Stimulated activated CD4-positive, alpha-beta T cell treated with anti-CD3 and anti-CD28 coated beads, Interleukin-15, amount 100 ng/mL, for 48 hours (primary cell): ENCODE measurements at places on chromosomes 16 and 17.
A peak's percentile ranks its signal among the peaks of the same experiment; 100 is the strongest.

- DNase-seq: no peak
Observed at GRCh38 chr17:40063187-40063771, 514 bp downstream of the THRA start.

DNA sequence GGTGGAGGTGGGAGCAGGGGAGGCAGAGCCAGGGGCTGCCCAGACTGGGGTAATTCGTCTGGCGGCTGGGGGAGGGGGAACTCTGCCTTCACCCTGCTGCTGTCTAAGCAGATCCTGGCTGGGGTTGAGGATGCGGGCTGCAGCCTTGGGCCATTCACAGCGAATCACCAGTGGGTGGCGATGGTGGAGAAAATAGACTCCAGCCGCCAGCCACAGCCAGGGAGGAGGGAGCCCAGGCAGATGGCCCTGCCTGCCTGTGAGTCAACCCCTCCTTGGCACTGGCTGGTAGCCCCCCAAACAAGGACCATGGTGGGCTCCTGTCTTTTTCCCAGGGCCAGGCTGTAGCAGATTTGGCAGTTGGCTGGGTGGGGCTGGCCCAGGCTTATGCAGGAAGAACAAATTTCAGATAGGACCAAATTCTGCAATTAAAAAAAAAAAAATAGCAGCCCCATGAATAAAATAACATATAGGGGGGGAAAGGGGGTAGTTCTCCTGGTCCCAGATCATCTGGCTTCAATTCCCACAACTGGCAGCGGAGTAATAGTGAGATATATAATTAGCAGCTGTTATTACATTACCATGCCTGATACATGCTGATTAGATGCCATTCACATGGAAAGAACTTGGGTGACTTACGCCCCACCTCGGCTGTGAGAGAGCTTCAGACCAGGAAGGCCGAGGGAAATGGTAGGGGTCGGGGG, 41.5 kb upstream of the CDH5 start:
- no peak for DNase-seq

DNA sequence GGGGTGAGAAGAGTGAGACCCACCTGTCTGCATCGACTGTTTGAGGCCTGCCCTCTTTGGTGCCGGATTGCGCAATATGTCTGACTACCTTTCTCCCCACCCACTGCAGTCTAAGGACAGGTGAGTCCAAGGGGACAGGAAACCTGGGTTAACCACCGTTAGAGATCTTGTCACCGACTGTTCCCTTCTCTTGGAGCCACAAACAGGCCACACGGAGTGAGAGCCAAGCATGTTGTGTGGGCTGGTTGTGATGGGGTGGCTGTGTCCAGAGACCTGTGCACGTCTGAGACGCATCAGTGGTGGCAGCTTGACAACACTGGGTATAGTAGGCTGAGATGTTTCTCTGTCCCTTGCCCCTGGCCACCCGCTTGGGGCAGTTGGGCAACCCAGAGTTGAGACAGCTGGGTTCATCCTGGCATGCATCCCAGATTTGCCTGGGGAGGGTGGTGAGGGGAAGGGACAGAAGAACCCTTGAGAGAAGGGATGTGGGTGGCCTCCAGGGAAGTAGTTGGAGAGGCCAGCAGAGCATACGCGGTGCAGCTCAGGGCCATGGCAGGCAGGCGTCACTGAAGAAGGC, 21.4 kb downstream of the MPRIP start:
- DNase-seq: no peak

- DNase-seq: no peak
Observed at GRCh38 chr17:64001763-64002529, 3.8 kb downstream of the PRR29 start.

DNA sequence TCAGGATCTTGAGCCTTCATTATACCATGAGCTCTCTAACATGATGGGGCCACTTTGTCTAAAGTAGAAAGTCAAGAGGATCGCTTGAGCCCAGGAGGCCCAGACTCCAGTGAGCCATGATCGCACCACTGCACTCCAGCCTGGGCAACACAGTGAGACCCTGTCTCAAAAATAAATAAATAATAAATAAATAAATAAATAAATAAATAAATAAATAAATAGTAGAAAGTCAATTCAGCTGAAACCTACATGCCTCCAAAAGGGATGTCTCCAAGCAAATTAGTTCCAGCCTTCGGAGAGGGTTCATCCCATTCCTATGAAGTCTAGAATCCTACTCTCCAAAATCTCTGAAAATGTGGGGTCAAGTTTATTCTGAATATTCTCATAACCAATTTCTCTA, 26.0 kb downstream of the C17orf67 start:
- no peak for DNase-seq

DNA sequence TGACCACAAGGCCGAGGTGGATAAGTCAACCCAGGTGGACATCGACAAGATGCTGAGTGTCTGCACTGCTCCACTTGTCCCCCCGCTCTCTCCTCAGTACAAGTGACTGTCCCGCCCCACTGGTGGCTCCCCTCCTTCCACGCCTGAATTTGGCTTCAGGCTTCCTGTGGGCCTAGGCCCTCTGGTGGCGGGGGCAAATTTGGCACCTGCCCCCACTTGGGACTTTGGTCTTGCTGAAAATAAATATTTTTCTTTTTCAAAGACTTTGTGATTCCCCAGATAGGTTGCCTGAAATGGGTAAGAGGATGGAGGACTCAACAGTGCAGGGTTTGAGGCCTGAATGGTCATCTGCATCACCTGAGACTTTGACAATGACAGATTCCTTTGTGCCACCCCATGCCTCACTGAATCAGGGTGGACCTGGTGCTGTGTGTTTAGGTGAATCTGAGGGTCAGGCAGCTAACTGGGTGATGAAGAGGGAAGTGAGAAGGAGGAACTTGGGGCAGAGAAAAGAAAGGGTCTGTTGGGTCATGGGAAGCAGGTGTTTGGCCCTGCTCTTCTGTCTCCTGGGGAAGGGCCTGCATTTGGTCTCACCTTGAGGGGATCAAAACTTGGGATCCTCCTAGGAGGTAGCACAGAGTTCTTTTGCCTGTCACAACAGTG, 2.0 kb downstream of the C16orf86 start:
- DNase-seq: no peak

GRCh38 chr17:45437465-45438283, 5.0 kb upstream of the ARHGAP27 start:
- no peak for DNase-seq

- DNase-seq: no peak
Observed at GRCh38 chr16:14436401-14436955, 193.6 kb downstream of the PARN start.

- DNase-seq: no peak
Observed at GRCh38 chr17:48177816-48178215, 70.2 kb downstream of the SNX11 start.

GRCh38 chr16:50463581-50464324, 84.4 kb upstream of the NKD1 start:
- no peak for DNase-seq

- DNase-seq: peak; percentile 88
Observed at GRCh38 chr16:89507834-89508590, at the start of gene SPG7. TSS of gene SPG7 (plus strand) at chr16:89508403. CDS start at chr16:89508418, 15 bp downstream.

GRCh38 chr16:28260193-28260592, 32.1 kb upstream of the SBK1 start:
- DNase-seq: no peak

GRCh38 chr17:72430611-72431432, 310.0 kb downstream of the SOX9 start:
- no peak for DNase-seq

DNA sequence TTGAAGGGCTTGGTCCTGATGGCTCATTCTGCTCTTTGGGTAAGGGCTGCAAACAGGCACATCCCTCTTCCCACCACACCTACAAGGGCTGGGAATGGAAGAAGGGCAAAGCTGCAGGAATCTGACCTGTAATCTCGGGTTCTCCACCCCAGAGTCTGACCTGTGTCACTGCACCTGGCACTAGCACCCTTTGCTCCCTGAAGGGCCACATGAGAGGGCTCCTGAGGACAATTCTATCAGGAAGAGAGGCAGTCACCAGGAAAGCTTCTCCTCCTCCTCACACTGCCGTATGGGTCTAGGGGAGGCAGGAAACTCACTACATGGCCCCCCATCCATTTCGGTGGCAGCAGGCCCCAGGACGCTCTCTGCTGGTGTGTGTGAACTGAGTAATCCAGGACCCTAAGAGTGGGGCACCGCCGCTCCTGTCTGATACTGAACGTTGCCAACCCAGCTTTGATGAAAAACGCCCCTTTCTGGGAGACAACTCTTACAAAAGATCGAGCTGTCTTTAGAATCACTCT, 26.4 kb downstream of the TTLL6 start:
- no peak for DNase-seq

DNA sequence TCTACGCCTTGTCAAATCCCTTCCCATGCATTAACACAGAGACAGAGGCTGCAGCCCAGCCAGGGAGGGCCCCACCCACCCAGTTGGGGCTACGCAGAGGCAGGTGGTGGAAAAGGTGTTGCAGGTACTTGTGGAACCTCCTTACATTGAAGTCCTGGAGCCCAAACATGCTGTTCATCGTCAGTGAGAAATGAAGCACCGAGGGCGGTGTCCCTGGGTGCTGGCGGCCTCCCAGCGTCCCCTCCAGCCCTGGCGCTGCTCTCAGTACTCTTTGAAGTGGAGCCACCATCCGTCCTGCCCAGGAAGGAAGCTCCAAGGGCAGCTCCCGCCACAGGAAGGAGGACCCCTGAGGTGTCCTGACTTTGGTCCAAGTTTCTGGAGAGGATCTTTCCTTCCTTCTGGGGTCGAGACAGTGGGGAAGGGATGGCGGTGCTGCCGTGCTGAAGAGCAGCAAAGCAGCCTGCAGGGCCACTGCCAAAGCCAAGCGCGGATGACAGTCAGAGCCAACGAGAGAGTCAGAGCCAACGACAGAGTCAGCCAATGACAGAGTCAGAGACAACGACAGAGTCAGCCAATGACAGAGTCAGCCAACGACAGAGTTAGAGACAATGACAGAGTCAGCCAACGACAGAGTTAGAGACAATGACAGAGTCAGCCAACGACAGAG, 23.4 kb downstream of the LMF1 start:
- no peak for DNase-seq

- DNase-seq: no peak
Observed at GRCh38 chr16:87951552-87952538, 611 bp downstream of the BANP start.

- no peak for DNase-seq
Observed at GRCh38 chr17:44212507-44213402, 6.7 kb downstream of the UBTF start.

DNA sequence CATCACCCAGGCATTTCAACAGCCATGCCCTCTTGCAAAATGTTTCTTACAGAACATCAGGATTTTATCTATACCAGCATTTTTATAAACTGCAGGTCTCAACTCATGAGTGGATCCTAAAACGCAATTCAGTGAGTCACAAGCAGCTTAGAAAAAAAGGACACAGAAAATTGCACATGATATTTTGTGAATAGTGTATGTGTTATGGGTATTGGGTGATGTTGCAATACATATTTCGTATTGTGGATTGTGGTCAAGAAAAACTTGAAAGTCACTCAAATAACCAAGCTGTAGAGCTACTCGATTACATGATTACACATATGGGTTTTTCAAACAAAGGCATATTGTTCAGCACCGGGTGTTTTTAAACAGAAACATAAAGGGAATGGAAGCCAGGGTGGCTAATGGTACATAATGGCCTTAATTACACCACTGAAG, 1.4 kb downstream of the WIPI1 start:
- no peak for DNase-seq

GRCh38 chr16:84575914-84576313, 42.0 kb downstream of the COTL1 start:
- no peak for DNase-seq

DNA sequence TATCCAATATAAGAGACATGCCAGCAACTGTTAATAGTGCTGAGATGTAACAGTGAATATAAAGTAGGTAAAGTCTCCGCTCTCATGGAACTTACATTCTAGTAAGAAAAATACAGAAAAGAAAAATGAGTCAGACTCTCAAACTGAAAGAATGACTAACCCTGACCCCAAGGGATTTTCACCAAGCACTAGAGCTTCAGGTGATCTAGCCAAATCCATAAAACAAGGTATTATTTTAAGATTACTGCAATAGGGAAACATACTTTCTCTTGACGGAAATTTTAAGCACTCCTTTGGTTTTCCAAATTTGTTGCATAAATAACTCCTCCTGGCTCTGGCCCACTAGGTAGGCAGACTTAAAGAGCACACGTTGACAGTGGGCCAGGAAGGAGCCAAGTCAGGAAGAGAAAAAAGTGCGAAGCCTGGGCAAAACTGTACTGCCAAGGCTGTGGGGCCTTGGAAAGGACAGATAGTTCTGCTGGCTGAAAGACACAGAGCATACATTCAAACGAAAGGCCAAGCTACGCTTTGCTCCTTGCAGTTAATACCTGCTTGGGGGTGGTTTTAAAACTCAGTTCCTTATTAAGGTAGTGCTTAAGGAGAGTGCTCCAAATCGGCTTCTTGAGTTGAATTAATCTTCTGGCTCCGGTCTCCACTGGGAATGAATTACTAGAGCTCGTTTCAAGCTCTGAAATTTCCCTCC, 1.4 kb downstream of the GOT2 start:
- DNase-seq: no peak

DNA sequence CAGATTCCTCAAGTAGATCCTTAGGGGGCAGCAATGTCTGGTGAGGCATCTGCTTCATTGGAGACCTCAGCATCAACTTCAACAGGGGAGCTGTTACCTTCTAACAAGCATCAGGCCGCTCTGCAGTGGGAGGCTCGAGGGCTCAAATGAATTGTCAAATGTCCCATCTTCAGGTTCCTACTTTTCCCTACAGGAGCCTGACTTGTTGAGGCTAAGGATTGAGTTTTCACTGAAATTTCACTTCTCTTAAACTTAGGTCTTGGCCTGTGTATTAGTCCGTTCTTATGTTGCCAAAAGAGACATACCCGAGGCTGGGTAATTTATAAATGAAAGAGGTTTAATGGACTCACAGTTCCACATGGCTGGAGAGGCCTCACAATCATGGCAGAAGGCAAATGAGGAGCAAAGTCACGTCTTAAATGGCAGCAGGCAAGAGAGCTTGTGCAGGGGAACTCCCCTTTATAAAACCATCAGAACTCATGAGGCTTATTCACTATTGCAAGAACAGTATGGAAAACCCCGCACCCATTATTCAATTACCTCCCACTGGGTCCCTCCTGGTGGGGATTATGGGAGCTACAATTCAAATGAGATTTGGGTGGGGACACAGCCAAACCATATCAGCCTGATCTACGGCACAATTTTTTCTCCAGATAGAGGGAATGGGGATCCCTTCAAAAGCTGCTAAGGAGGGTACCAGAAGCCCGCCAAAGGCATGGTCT, 5.1 kb upstream of the CD300LD start:
- no peak for DNase-seq

GRCh38 chr16:58563775-58564174, 48.5 kb downstream of the SETD6 start:
- DNase-seq: no peak

- DNase-seq: no peak
Observed at GRCh38 chr16:66484453-66485213, 57.5 kb downstream of the BEAN1 start.

DNA sequence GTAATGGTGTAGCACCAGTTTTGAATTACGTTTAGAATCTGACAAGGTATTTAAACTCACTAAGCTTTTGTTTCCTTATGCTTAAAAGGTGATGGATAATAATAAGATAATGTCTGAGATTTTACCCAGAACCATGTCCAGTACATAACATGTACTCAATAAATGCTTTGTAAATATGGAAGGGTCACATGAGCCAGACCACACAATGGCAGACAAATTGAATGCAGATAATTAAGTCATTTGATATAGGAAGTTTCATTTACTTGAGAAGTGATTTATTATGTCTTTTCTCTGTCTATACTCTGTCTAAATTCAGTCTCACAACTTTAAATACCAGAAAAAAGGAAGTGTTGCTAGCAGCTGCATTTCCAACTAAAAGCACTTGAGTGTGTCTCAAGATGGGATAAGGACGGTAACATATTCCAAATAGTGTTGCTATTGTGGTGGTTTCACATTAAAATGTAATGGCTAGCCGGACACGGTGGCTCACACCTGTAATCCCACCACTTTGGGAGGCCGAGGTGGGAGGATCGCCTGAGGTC, 52.5 kb upstream of the DHX40 start:
- no peak for DNase-seq
